ENCODE measurements at places on chromosomes 3 and 15.

DNA sequence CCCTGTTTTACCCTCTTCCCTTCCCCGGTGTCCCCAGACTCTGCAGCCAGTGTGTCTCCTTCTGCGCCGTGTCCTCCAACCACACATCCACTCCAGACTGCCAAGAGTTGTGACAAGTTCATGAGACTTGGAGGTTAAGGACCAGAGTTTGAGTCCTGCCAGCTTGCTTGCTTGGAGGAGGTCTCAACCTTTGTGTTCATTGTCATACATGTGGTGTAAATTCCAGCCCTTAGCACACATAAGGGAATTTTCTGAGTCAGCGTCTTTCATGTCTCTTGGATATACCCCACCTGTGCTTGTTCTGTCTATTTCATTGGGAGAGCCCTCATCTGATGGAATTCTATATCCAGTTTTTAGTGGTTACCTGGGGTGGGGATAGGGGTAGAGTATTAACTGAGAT lies 13.3 kb downstream of the CORO2B start:
- no peak for DNase-seq

DNA sequence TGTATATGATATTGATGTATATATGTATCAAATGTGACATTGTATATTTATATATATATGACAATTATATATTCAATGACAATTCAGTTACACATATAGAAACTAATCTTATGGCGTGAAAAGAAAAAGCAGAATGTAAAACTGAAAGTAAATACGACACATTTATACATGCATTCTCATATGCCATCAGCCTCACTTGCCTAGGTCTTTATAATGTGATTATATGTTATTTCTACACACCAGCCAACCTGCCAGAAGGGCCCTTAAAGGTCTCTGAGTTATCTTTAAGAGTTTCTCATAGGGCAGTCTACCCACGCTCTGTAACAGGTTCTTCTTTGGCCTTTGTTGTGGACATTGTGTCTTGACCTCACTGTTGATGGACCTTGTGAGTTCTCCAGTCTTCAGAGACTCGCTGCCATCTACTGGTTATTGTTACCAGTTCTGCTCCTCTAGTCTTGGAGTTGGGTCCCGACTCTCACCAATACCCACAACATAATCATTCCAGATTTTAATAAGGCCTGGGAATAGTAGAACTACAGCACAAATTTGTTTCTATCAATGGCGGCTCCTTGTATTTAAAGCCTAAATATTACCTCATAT lies 371.5 kb upstream of the GOLIM4 start:
- peak; percentile 33 for DNase-seq

- DNase-seq = no peak
Observed at GRCh38 chr3:119902061-119902460, 120.2 kb downstream of the NR1I2 start.

GRCh38 chr15:32107477-32108080 lies 77.3 kb downstream of the CHRNA7 start:
- no peak for DNase-seq

- no peak for DNase-seq
Observed at GRCh38 chr3:35648347-35648746, 9.0 kb downstream of the ARPP21 start.

Data from putamen (tissue), 1 donor.